Stimulated activated CD8-positive, alpha-beta memory T cell treated with anti-CD3 and anti-CD28 coated beads, Interleukin-2, amount 100 ng/mL, for 1 hour (primary cell): ENCODE measurements at places on chromosomes 2 and 18.

GRCh38 chr2:112138159-112139032 is at the start of gene FBLN7:
TSS of gene FBLN7 (plus strand) at chr2:112138385. CDS start at chr2:112138656, 271 bp downstream.
- no peak for DNase-seq

DNA sequence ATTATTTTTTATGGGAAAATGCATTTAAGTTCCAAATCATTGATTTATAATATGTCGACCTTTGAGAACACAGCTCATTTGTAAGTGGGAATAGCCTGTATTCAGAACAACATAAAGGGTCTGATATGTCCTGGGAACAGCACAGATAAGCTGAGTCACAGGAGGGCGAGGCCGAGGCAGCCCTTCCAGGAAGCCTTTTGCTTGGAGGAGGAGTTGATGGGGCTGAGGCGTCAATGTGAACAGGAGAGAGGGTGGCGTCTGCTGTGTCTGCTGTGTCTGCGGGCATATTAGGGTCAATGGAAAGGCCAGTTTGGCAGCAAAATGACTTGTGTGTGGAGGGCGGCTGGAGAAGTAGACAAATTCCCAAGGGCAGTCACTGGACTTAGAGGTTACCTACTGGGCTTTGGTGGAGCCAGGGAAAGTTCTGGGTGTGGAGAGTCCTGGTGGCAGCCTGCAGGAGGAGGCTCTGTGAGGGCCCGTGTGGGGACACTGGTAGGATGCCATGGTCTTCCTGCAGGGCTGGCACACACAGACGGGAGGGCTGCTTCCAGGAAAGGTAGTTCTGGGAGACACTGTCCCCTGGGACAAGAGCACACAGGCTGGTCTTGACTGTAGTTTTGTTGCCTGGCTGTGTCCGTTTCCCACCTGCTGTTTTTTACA is 128.1 kb downstream of the GLI2 start:
- no peak for DNase-seq

- DNase-seq: no peak
Measured at GRCh38 chr2:181904022-181904632, 12.6 kb downstream of the ITPRID2 start.

DNA sequence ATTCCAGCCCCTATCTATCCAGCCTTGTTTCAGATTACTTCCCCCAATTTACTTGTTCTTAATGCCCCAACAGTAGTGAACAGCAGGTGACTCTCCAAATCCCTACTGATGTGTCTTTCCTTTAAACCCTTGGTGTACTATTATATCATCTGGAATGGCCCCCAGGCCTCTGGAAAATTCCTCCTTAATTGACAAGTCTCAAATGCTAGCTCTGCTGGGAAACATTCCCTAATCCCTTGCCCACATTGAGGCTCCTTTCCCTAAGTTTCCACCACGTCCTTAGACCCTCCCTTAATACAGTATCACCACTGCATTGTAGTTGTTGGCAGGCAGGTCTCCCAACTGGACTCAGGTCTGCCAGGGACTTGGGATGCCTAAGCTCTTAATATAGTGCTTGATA is 41.0 kb downstream of the MYO3B start:
- DNase-seq: no peak

- no peak for DNase-seq
Measured at GRCh38 chr18:47150824-47151366, 595 bp upstream of the HDHD2 start.

DNA sequence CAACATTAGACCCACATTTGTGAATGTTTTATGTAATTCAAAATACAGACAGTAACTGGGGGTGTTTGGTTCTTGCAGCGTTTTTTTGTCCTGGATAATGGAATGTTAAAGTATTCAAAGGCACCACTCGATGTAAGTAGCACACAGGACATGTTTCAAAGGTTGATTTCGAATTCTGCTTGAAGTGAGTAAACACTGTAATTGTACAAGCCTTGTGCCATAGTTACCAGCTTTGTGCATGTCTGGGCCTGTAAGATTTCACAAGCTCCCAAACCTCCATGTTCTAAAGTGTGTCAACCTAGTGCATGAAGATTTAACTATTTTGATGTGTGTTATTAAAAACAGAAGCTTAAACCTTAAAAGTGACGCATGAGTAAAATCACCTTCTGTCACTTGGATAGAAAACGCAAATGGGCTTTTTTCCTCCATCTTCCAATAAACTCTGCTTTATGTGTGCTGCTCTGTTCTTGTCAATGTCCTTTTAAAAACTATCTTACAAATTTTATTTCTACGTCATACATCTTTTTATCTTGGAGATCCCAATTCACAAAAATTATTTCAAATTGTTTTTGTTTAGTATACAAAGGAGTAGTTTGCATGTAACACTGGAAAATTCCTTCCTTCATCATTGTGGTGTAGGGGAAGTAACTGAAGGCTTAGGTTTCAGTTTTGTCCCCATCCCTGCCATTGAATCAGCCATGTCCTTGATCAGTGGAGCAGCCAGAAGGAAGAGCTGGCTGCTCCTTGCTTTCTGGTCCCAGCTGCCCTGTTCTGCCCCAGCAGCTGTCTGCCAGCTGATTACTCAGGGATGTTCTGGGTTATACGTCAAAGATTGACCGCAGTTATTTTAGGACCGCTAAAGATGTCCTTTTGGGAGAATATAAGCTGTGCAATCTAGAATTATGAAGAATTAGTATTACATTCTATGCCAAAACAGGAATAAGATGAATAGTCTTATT is 119.2 kb downstream of the PRKRA start:
- DNase-seq: no peak

GRCh38 chr2:237244976-237245646 is 159.4 kb downstream of the COPS8 start:
- no peak for DNase-seq

GRCh38 chr18:46324087-46324955 is 220.1 kb downstream of the HAUS1 start:
- no peak for DNase-seq

GRCh38 chr18:55446996-55447671 is 140.9 kb downstream of the TCF4 start:
- no peak for DNase-seq

DNA sequence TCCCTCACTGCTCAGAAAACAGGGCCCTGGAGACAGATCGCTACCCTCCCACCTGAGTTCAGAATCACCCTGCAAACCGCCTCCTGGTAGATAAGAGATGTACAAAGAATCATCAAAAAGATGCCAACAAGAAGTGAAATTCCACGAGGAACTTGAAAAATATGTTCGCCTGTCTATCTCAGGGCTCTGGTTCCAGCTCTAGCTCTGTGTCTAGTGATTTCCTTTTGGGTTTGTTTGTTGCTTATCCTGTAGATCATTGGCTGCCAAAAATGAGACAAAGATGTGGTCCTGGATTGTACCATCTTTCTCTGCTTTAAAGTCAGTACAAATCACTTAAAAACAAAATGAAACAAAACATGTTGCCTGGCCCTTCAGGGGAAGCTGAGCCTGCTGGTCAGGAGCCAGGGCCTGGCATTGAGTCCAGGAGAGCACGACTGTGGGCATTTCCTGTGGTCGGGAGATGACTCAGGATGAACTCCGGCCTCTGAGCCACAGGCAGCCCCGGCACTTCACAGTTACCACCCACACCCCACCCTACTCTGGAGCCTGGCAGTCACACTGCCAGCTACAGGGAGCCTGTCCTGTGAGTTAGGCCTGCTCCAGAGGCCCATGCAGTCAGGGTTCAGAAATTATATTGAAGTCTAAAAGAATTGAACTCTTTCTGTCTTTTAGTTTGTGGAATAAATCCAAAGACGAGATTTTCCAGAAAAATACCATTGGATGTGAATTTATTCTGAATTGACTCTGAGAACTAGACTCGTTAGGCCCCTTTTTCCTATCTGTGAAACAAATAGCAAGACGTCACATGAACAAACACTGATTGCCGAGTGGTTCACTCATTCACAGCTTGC is 8.0 kb upstream of the ITGB6 start:
- DNase-seq: no peak

- no peak for DNase-seq
Measured at GRCh38 chr2:105378276-105378840, 20.5 kb downstream of the FHL2 start.

DNA sequence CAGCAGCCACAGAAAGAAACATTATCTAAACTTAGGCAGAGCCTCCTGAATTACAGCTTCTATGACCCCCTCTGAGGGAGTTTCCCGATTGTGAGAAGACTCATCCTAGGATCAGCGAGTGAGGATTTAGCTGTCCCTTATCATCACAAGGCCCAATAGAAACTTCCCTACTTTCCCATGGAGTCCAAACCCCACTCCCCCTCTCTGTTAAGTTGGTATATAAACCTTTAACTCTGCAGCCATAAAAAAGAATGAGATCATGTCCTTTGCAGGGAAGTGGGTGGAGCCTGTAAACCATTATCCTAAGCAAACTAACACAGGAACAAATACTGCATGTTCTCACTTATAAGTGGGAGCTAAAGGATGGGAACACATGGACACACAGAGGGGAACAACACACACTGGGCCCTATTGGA is 78.8 kb downstream of the MYL12B start:
- DNase-seq: no peak

DNA sequence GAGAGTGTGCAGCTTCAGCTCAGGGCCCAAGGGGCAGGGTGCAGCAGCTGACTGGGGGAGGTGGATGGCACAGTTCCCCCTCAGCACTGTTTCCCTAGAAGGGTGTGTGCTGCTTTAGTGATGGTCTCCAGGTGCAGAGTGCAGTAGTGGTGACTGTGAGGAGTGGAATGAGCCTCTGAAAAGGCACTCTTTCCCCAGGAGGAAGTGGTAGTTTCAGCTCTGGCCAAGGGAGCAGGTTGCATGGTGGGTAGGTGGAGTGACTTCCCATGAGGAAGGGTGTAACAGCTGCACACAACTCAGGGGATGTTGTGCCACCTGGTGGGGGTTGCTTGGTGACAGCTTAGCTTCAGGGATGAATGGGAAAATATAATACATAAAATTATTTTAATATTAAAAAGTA is 251.5 kb upstream of the NXPH2 start:
- no peak for DNase-seq

DNA sequence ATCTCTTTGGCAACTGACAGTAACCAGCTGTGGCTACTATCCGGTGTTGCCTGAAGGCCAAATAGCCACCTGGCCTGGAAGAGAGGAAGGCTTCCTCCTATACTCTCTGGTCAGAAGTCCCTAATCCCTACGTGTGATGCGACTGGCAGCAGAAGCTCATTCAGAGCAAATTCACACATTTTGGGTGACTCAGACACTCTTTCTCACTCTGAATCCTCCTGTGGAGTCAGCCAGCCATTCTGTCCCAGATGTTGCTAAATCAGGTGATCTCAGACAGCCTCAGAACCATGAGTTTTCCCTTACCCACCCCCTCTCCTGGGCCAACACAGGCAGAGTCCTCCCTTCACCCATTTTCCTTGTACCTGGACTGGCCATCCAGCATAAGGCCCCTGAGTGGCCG is 34.7 kb downstream of the CFAP53 start:
- no peak for DNase-seq

GRCh38 chr2:168165397-168165796 is 82.0 kb downstream of the STK39 start:
- no peak for DNase-seq

DNA sequence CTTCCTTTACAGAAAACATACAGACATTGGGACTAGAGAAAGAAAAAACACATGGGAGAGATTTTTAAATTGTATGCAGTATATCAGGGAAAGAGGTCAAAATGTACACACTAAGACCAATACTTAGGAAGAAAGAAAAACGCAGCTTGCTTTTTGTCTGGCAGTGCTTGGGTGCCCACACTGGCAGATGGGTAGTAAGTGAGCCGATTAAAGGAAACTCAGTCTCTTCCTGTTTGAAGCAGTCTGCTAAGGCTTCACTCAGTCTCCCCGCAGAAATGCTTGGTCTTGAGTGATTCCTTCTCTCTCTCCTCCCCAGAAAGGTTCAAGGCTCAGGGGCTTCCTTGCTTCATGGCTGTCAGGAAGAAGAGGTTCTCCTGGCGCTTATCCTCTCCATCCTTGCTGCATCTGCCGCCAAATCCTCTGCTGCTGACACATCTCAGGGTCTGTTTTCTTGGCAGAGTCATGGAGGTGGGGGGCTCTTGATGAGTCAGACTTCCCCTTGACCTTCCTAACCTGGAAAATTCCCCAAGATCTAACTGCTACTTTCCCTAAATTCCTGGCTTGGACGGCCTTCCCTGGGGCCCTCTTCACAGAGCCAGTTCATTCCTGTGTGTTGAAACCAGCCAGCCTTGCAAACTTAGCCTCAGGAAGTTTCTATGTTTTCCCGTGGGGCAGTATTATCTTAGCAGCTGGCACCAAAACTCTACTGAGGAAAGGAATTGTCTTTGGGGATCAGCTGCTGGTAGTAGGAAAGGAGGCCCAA is 10.5 kb upstream of the TMSB10 start:
- no peak for DNase-seq

DNA sequence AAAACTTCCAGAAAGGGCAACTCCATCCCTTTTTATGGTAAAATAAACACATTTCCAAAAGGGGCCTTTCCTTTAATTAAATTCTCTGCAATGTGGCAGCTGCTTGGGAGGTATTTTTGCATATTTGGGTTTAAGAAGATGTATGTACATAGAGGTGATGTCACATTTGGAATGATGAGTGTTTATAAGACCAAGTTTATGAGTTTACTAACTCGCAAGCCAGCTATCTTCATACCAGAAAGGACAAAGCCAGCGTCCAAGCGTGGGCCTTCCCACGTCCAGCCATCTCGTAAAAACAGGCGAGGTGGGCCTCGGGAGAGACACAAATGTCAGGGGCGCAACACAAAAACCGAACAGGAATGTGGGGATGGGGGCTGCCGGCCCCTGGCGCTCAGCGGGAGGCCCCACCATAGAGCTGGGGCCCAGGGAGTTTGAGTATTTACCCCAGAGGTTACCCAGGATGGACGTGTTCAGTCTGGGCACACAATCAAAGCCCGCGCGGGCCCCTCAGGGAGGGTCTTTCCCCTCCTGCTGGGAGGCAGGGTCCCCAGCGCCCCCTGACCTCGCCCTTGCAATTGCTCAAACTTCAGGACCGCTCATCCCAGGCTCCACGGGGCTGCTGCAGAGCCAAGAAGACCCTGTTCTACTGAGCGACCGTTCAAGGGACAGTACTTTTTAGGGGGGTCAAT is 137.3 kb downstream of the TWIST2 start:
- no peak for DNase-seq
